Hair follicular keratinocyte (primary cell): ENCODE measurements at places on chromosomes 5 and 9. TPM values are rescaled to one million over a fixed set of nuclear protein-coding genes. Genes with fewer than 3 reads are reported as not detected.

Gene PCDHGB6
- 0.61 and 0.70 TPM in 2 replicates for total RNA-seq

Gene DBH
- not detected in 2 replicates for total RNA-seq

Gene STKLD1
- 0.19 TPM in 1 of 2 replicates, not detected in the other for total RNA-seq

Gene MCIDAS
- 0.27 TPM in 1 of 2 replicates, not detected in the other for total RNA-seq

Gene ELAVL2
- 3.0 and 10.9 TPM in 2 replicates for total RNA-seq

Gene IFNA21
- not detected in 2 replicates for total RNA-seq

Gene GABRA6
- total RNA-seq = not detected in 2 replicates

Gene RGMB
- total RNA-seq = 37.3 and 40.4 TPM in 2 replicates

Gene SMIM15
- 52.7 and 54.6 TPM in 2 replicates for total RNA-seq

Gene ATG12
- total RNA-seq = 23.0 and 43.8 TPM in 2 replicates

Gene ELOVL7
- 8.1 and 13.5 TPM in 2 replicates for total RNA-seq

Gene LRRC19
- 0.23 TPM in 1 of 2 replicates, not detected in the other for total RNA-seq

Gene GMCL2
- not detected in 2 replicates for total RNA-seq

Gene TOR4A
- 17.8 and 24.2 TPM in 2 replicates for total RNA-seq

Gene RBM27
- total RNA-seq = 11.5 and 13.4 TPM in 2 replicates

Gene RMRP
- total RNA-seq = 1,205 and 1,810 TPM in 2 replicates

Gene IL3
- not detected in 2 replicates for total RNA-seq

Gene TRIP13
- 24.7 and 63.7 TPM in 2 replicates for total RNA-seq

Gene PLCXD3
- total RNA-seq = not detected in 2 replicates

Gene SPINK4
- not detected in 2 replicates for total RNA-seq

Gene CDKN2B-AS1
- 0.23 and 1.3 TPM in 2 replicates for total RNA-seq

Gene PAX5
- total RNA-seq = under 0.01 and 0.11 TPM in 2 replicates

Gene TMEM252
- not detected in 2 replicates for total RNA-seq

Gene FIBCD1
- total RNA-seq = 0.08 and 1.1 TPM in 2 replicates

Gene RAB3C
- not detected in 2 replicates for total RNA-seq

Gene MYOT
- total RNA-seq = not detected in 2 replicates

Gene PCDHGA7
- total RNA-seq = 0.11 and 0.86 TPM in 2 replicates

Gene INSL6
- total RNA-seq = not detected in 2 replicates

Gene CAPSL
- not detected in 2 replicates for total RNA-seq

Gene SPATA31A1
- not detected in 2 replicates for total RNA-seq

Gene LCN1
- total RNA-seq = not detected in 2 replicates

Gene PCDHA1
- total RNA-seq = not detected in 2 replicates

Gene THOC3
- total RNA-seq = 127 and 189 TPM in 2 replicates

Gene PCDHA3
- not detected in 2 replicates for total RNA-seq

Gene MZB1
- 0.16 TPM in 1 of 2 replicates, not detected in the other for total RNA-seq

Gene OCLN
- total RNA-seq = 1.6 and 2.8 TPM in 2 replicates
